Frontal cortex (tissue), 4 donors: ENCODE measurements at places on chromosomes 3 and 15.

- no peak for DNase-seq
Observed at GRCh38 chr3:112379020-112379690, 46.2 kb downstream of the CD200 start.

- DNase-seq: no peak
Observed at GRCh38 chr3:187996609-187997008, 157.3 kb upstream of the LPP start.

DNA sequence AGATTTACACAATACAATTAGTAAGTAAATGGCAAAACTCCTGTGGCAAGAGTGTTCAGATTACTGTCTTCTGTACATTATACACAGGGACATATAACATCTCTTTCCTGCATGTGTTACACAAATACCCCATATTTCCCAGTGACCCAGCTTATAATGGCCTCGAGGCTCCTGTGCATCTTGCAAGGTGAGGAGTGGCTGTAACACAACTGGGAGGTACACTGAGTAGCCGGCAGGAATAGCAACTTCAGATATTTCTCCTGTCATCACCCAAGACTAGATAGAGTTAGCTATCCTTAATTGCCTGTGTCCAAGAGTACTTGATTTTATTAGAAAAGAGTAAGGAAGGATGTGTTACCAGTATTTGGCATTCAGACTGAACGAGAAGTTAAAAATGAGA lies 5.6 kb downstream of the GMPS start:
- DNase-seq: no peak

DNA sequence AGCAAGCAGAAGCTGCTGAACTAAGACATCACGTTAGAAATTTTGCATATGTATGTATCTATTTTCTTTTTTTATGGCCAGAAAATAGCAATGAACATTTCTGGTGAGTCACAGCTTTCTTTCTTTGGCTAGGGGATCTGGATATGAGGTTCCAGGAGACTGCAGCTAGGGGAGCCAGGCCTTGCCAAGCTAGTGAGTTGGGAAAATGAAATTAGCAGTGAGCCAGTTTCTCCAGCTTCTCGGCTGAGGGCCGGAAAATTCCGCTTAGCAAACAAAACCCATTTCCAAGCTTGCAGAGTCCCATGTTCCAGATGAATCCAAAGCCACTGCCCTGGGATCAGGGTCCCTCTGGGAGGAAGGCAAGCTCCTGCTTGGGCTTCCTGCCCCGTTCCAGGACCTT lies 137.6 kb downstream of the SRGAP3 start:
- DNase-seq: peak; percentile 64

DNA sequence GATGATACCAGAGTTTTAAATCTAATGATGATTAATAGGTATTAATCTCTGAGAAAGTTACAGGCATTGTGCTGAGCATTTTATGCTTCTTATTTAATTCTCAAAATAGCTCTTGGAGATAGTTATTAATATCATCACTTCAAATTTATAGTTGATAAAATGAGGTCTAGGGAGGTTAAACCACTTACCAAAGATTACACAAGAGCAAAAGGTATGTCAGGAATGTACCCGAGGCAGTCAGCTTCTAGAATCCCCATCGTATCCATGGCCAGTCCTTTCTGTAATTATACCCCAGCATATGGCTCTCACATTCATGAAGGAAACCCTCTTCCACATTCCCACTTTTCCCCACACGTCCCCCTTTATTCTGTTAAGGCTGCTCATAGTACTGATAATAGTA lies 421.3 kb downstream of the PYDC2 start:
- no peak for DNase-seq

DNA sequence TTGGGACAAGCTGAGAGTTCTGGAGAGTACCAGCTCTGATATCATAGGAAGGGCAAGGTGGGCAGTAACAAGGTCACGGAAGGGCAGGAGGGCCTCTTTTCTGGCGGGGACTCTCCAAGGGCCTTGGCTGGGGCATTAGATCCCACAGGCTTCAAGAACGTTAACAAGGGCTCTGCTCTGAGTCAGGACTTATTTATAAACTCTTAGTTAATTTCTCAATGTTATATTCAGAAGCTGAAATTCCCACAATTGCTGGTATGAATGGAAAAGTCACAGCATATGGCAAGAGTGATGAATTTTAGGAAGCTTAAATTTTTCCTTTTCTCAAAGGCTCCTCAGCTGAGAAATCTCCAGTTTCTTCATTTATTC lies 320.2 kb upstream of the TBC1D5 start:
- no peak for DNase-seq

GRCh38 chr3:102478160-102478559 lies 43.3 kb downstream of the ZPLD1 start:
- no peak for DNase-seq

DNA sequence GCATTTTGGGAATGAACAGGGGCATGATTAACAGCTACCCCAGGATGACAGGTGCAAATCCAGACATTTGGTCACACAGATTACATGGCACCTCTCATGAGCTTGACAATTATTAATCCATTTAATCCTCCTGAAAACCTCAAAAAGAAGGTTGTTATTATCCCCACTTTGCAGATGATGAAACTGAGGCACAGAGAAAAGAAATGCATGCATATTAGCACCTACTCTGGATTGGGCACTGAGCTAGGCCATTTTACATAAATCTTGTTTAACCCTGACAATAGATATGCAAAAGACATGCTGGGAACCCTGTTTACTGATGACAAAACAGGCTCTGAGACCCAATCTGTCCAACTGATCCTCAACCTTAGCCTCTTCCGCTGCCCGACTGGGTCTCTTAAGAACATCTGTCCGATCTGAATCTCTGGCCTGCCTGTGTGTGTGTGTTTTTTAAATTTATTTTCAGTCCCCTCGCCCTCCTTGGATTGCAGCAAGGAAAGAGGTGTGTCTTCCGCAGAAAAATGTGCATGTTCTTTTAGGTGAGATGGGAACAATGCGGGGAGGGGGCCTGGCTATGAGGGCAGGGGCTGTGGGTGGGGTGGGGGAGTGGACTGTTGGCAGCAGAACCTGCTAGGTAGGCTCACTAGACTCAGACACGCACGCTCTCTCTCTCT lies 162.5 kb downstream of the WNT7A start:
- DNase-seq: no peak

DNA sequence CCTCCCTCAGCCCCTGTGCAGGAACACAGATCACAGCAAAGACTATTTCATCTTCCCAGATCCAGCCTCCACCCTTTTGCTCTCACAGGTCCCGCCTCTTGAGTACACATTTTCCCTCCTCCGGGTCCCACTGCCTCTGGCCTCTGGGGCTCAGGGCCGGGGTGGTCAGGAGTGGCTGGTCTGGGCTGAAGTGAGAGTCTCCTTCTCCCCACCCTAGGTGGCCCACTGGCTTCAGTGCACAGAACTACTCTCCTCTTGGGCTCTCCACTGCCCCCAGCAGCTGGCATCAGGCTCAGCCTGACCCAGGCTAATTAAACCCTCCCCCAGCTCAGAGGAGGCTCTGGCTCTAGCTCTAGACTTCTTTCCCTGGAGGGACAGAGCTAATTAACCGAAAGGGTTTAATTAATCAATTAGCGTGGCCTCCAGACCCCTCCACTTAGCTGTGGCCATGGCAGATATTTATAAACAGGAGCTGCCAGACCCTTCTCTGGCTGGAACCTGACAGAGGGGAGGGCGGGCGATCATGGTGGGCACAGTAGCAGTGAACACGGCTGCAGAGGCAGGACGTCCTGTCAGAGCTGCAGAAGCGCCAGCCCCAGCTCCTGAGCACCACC lies 15.1 kb downstream of the DUSP7 start:
- DNase-seq: peak; percentile 66

GRCh38 chr3:100602506-100603444 lies 6.6 kb upstream of the ADGRG7 start:
- no peak for DNase-seq

- no peak for DNase-seq
Observed at GRCh38 chr3:181534781-181535221, 176.9 kb upstream of the SOX2 start.

- DNase-seq: no peak
Observed at GRCh38 chr15:64740311-64741170, 34.8 kb downstream of the RBPMS2 start.

DNA sequence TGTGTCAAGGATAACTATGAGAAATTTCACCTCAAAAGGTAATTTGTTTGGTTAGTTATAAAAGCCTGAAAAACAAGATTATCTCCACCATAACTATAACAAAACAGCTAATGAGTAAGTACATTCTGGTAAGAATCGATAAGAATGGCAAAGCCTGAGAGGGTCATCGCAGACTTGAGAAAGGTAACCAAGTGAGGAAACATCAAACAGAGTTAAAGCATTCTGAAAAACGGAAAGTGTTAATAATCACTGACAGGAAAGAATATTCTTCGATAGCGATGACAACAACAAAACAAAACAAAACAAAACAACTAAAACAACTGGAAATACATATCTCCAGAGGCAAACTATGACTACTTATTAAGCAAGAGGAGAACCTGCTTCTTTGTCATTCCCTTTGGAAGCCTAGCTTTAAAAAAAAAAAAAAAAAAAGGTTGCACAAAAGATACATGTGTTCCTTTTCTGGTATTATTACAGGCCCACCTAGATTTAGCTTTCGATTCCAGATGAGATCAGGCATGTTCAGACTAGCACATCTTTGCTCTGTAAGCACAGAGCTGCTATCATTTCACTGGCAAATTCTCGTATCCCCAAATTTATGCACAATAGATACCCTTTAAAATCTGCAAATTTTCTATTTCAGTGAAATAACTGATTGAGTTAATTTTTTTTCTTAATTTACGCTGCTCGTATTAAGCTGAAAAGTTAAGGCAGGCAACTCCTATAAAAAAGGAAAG lies 155.6 kb downstream of the TIGIT start:
- DNase-seq: no peak

GRCh38 chr3:187112934-187113793 lies 26.1 kb downstream of the RPL39L start:
- no peak for DNase-seq

DNA sequence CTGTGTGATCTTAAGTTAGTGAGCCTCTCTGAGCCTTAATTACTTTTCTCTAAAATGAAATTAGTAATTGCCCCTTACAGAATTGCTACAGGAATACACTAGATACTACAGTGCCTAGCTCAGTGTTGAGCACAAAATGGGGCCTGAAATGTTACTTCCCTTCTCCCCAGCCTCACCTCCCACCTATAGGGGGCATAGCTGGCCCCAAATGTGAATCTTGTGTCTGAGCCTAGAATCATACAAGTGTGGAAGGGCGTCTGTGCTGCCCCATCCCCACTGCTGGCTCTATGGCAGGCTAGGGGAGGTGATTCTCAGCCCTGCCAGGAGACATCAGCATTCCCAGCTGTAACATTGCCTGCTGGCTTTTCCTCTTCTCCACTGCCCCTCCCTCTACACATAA lies 42.7 kb downstream of the IFT122 start:
- no peak for DNase-seq

- DNase-seq: no peak
Observed at GRCh38 chr3:162541923-162542322, 1045.3 kb downstream of the OTOL1 start.

- no peak for DNase-seq
Observed at GRCh38 chr3:120982608-120983320, 74.8 kb downstream of the STXBP5L start.

GRCh38 chr15:71334873-71335272 lies 219.6 kb downstream of the THSD4 start:
- no peak for DNase-seq

DNA sequence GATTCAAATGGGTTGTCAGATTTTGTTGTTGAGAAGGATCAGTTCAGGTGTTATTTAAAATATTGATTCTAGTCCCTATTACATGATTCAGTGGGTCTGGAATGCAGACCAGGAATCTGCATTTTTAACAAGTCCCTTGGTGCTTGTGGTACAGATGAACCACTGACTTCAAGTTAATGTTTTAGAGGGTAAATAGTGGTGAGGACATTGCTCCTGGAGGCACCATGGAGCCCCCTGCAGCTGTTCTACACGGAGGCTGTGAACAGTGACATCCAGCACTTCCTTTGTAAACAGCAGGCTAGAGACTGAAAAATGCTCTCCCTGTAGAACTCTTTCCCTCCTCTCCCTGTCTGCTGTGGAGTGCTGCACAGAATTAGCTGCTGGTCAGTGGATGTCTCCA lies 4.8 kb upstream of the FSIP1 start:
- no peak for DNase-seq

GRCh38 chr3:138923531-138923994 lies 23.4 kb downstream of the FOXL2 start:
- peak; percentile 45 for DNase-seq

DNA sequence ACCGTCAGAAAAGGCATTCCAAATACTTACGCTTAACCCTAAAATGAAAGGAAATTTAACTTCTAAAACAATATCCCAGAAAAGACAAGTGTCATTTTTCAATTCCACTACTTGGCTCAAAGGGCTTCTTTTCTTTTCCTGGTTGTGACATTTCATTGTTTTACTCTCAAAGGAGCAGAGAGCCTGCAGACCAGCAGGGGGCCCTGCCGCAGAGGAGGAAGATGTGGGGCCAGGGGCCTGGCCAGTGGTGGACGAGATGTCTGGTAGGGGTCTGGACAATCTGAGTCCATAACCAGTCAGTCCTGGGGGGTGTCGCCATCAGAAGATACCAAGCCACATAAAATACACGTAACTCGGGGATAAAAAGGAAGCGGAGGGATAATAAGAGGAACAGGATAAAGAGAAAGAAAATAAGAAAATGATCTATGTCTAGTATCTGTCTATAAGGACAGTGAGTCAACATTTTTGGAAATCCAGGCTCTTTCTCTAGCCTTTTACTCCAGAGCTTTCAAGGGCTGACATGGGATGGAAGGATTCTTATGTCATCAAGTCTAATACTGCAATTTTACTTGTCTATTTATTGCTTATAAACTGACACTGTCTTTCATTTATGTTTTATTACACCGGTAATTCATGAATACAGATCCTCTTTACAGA lies 54.2 kb upstream of the ARHGEF3 start:
- DNase-seq: no peak

DNA sequence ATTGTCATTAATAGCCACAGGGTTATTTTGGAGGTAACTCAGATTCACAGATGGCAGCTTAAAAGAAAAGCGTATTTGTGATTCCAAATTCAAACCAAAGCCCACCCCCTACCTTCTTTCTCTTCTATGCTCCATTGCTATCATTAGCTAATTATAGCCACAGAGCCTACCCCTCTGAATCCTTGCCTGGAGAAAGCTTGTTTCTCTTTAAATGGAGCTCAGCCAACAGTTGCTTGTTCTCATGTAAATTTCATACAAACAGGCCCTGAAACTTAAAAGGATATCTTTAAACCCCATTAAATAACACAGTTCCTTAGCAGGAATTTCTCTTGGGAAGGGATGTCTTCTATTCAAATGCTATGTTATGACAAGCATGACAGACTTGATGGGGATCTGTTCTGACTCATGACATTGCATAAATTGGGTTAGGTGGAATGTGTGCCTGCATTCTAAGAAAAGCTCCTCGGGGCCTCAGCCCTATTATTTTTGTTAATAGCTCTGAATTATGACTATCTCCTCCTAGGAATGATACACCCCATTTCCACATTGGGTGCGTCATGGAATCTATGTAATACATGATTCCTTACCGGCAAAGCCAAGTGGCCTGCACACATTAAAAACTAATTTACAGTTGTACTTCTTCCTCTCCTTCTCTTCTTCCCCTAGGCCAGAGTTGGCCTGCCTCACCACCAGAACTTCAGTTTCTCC lies 265.8 kb downstream of the TAFA4 start:
- DNase-seq: no peak
